ENCODE measurements at places on chromosomes 5 and 9.
A peak's percentile ranks its signal among the peaks of the same experiment; 100 is the strongest.

DNA sequence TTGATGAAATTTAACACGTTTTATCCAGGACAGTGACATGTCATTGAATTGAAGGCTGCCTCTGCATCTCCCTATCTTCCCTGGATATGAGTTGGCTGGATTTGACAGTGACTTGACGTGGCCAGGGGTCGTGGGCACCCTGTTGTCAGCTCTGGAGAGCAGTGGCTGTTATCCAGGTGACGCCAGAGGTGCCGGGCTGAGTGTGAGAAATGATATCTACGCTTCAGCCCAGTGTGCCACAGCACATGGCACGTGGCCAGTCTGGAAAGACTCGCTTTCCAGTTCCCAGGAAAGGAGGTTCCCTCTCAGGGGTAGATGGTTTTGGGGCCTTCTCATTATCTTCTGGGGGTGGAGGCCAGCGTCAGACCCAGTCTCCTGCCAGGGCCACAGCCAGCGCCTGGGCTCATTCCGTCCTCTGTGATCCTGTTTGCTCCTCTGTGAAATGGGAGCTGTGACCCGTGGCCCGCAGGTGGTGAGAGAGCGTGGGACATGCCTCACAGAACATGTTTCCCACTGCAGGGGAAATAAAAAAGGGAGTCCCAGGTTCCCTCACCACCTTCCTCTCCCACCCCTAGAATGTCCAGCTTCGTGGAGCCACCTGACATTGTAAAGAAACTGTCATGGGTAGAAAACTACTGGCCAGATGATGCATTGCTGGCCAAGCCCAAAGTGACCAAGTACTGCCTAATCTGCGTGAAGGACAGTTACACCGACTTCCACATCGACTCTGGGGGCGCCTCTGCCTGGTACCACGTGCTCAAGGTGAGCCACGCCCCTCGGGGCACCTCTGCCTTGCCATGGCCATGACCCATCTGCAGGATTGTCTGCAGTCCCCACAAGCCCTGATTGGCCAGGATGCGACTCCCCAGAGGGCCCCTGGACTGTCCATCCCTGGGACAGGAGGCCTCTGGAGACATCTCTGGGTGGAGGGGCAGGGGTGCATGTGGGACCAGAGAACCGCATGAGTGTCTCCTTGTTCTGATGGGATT lies 76.5 kb downstream of the PHF2 start:
- DNase-seq: no peak

GRCh38 chr5:116280149-116280803 lies 195.5 kb downstream of the COMMD10 start:
- no peak for DNase-seq

GRCh38 chr5:110909415-110909814 lies 162.1 kb upstream of the TSLP start:
- no peak for DNase-seq

GRCh38 chr5:31757806-31758205 lies 118.9 kb downstream of the PDZD2 start:
- DNase-seq: no peak

DNA sequence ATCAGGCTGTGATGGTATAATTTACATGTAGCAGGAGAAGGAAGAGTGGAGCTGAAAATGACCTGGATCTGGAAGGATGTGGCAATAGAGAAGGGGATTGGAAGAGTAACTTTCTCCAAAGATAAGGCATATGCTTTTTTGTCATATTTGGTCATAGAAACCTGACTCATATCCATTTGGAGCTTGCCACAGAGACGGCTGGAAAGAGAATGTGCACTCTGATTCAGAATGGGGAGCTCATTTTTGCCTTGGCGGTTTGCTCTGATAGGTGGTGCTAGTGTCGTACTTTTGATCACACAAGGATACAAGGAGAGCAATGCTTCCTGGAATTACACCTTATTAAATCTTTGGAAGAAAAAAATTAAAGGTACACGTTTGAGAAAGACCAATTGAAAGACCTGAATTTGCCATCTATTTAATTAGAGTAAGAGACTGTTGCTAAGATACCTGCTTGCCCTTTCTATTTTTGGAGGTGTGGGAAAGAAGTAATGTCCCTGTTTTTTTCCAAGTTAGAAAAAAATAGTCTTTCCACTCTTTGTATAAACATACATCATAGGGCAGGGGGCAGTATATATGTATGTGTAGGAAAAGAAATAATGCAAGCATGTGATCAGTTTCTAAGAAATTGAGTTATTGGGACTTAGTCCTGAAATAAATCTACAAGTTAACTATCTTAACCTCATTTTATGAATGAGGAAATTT lies 5.4 kb downstream of the LSM11 start:
- no peak for DNase-seq

DNA sequence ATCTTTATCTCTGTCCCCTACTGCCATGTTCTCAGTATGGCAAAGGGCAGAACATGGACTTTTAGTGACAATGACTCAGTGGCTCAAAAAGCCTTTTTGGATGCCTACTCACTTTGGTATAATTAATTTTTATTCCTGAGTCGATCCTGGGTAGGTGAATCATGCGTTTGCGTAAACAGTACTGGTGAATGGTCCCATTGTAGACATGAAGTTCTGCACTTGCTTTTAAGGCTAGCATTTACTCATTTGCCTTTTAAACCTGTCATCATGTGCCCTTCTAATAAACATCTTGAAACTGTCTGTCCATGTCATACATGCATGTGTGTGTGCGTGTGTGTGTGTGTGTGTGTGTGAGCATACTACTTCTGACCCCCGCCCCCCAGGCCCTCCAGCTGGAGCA lies 223.0 kb downstream of the AUH start:
- DNase-seq: no peak

DNA sequence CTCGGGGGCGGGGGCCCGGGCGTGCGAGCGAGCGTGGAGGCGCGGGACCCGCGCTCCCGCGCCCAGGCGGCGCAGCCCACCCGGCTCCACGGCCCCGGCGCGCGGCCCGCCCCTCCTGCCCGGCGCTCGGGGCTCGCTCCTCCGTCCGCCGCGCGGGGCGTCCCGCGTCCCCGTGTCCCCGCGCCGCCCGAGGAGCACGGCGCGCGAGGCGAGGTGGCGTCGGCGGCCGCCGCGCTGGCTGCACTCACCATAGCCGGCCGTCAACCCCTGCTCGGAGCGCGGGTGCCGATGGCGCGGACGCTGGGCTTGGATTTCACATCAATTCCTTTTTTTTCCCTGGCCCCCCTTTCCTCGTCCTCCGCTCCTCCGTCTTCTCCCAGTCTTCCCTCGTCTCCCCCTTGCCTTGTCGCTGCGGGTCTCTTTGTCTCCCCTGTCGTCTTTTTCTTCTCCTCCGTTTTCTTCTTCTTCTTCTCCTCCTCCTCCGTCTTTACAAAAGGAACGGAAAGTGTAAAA lies 494 bp downstream of the PTCH1 start:
- DNase-seq: no peak

DNA sequence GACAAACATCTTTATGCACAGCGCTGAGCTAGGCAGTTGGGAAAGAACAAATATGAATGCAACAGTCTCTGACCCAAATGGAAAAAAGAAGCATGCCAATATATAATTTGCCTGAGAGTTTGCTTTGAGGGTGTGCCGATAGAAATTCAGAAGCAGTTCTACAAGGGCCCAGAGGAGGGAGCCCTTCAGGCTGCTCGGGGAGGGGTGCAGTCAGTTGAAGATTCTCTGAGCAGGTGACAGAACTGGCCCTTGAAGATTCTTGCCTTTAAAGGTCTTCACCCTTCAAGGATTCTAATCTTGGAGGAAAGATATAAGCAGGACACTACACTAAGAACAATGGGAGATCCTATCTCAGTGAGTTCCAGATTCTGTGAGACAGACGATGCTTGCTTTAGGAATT lies 3.7 kb upstream of the PAPPA start:
- no peak for DNase-seq

DNA sequence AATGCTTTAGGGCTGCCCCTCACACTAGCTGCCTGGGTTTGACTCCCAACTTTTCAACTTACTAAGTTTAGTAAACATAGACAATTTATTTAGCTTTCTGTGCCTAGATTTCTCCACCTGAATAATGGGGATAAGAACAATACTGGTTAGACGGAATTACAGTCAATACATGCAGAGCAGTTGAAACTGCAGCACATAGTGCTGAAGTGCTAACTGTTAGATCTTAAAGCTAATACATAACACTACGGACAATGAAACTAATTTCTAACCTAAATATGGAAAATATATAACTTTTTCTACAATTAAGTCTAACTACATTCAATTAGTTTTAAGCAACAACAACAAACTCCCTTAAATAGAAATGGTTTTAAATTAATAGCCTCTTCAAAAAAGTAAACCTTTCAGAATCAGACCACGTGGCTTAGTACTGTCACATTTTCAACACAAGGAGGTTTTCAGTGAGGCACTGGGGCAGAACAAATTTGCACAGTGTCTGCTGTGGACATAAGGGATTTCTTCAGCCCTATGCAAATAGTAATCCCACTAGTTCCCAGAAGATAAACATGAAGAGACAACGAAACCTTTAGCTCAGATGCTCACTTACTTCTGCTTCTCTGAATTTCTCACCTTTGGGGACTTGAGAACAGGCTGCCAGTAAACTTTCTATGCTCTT lies 293.4 kb downstream of the EDIL3 start:
- no peak for DNase-seq

- DNase-seq: no peak
Measured at GRCh38 chr9:128296340-128297220, 20.5 kb downstream of the SWI5 start.

DNA sequence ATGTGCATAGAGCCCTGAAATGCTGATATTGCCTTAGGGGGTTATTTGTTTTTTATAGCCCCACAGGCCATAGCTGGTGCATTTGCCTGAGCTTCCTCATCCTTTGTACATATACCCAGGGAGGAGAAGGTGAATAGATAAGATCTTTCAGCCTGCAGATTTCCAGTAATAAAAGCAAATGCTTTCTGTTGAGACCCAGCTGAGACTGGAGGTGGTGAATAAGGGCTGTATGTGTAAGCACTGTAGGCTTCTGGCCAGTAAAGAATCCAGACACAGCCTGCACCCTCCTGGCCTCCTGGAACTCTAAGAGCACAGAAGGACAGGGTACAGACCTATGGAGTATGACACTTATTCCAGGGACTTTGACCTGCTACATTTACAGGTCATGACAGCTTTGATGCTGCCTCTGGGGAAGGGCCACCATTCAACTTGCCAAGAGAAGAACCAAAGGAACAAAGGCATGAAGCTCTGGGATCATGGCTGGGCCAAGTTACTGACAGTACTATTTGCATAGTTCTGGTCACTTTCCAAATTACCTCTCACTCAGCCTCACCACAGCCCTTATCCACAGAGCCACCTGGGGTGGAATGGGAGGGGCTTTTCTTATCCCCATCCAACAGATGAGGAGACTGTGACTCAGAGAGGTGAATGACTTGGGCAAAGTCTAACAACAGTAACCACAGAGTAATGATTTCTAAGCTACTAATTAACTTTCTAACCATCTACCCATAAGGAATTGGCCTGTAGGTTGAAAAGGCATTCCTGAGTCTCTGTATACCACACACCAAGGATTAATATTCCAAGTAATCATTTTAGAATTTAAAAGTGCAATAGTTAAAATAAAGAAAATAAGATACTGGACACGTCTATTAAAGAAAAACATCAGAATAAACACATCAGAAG lies 604.5 kb upstream of the KLF4 start:
- DNase-seq: no peak

- no peak for DNase-seq
Measured at GRCh38 chr9:135226369-135227050, 139.0 kb downstream of the OLFM1 start.

DNA sequence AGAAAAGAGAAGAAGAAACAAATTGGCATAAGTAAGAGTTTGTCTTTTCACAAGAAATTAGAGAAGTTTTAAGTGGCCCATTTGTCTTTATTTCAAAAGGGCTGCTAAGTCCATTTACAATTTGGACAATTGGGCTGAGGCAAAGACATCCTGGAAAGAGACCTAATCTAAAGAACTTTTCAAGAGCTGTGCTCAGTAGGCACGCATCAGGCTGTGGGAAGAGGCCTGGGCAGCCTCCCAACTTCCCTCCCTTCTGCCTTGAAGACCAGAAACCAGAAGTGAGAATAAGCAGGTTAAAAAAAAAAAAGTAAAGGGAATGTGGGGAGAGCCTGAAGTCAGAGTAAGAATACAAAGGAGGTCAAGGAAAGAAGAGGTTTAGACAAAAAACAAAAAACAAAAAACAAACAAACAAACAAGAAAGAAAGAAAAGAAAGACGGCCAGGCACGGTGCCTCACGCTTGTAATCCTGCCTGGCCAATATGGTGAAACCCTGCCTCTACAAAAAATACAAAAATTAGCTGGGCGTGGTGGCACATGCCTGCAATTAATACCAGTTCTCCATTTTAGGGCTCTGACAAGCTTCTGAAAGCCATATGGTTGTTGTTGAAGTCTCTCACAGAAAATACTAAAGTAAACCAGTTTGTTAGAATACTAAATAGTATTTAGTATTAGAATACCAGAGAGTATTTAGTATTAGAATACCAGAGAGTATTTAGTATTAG lies 48.0 kb upstream of the CEP78 start:
- no peak for DNase-seq

DNA sequence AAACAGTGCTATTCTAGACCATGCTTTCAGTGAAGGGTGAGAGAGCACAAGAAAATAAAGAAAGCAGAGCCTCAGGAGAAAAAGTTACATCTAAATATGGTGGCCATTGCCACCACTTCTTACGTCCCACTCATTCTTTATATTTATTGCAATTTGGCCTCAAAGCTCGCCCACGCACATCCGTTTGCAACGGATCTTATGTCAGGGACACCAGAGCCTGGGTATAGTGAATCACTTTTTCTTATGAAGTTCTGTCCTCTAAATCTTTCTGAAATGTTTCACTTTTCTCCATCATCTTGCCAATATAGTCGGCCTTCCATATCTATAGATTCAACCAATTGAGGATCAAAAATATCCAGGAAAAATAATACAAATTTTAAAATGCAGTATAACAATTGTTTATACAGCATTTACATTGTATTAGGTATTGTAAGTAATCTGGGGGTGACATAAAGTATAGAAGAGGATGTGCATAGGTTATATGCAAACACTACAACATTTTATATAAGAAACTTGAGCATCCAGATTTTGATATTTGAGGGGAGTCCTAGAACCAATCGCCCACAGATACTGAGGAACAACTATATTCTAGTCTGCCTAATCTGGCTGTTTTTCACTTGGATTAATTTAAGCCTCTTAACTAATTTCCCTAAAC lies 35.2 kb downstream of the GOLPH3 start:
- no peak for DNase-seq

- DNase-seq: no peak
Measured at GRCh38 chr9:78866207-78867132, 569.5 kb downstream of the PSAT1 start.

- DNase-seq: peak; percentile 83
Measured at GRCh38 chr5:139710319-139711066, 62.3 kb downstream of the CXXC5 start.

DNA sequence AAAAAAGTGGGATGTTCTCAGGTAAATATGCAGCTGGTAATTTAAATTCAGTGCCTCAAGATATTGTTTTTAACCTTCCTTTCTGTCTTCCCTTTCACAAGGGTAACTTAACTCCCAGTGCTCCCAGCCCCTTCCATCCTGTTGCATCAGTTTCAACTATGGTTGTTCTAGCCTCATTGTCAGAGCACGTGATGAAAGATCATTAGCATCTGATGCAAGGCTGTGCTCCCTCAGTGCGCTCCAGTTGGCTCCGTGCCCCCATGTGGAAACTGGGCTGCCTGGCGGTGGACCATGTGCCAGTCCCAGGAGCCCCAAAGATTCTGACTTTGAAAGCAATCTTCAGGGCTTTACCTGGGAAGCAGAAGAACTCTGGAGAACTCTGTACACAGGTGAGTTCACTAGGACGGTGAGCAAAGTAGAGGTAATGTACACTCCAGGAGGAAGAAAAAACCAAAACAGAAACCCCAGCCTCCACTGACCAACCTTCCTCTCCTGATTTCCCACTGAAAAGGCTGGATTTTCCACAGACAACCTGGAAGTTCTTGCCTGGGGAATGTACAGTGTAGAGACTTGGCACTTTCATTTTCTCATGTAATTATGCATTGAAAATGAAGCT lies 96.9 kb downstream of the SLC1A3 start:
- no peak for DNase-seq

All from type B pancreatic cell (in vitro differentiated cells).